ENCODE measurements at places on chromosomes 7 and 10.

DNA sequence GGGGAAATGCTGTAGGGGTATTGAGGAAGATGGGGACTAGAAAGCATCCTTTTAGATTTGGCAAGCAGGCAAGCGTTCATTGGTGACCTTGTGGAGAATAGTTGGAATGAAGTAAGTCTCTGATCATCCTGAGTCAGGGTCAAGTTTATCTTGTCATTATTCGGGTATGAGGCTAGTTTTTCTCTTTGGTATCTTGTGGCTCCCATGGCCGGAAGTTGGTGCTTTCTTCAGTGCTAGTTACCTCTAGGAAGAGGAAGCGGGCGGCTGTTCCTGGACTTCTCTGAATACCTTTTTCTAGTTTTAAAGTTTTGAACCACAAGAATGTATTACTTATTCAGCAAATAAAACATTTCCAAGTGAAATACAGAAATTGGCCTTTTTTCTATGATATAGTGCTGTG is 9.2 kb downstream of the CREM start:
- no peak for DNase-seq

DNA sequence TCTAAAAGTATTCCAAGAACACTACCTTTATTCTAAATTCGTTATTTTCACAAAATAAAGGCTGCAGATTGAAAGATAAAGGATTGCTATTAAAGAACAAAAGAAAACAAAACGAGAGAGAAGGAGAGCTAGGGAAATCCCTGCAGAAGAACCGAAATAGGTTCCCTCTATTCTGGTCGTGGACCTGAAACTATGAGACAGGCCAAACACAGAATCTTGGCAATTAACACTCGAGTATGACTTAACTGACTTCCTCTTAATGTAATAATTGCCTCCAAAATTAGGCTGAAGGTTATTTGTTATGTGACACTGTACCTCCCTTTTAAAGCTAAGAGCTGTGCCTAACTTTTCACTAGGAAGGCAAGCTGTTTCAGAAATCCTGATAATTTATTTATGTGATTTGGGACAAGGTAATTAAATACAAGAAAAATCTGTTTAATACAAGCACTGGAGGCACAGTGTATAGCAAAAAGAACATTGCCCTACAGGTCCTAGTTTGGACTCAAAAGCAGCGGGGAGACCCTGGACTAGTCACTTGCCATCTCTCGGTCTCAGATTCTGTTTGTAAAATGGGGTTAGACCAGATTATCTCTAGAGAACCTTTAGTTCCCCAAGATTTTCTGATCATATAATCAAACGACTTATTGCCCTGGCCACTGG is 11.6 kb downstream of the NAMPT start:
- DNase-seq, result no peak

GRCh38 chr7:33968591-33968990 is 63.3 kb downstream of the BMPER start:
- no peak for DNase-seq

- DNase-seq, result no peak
Observed at GRCh38 chr10:110833941-110834628, 37.6 kb upstream of the PDCD4 start.

DNA sequence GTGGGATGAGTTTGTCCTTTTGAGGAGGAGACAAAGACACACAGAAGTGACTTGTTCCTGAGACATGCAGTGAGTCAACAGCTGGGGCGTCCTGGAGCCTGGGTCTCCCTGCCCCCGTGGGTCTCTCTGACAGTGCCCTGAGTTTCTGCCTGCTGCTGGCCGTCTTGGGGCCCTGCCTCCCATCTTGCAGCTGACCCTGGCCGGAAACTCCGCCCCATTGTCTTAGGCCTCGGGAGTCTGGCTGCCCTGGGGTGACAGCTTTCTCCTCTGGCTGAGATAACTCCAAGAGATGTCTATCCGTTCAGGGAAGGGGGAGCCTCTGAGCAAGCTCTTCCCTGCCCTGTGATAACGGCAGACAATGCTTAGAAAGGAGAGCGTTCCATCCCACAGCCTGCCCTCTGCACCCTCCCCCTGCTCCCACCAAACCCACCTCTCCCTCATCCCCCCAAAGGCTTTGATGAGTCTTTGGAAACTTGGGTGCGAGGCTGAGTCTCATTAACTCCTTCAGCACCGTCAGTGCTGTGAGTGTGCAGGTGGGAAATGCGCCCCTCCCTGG is 69.5 kb upstream of the PODXL start:
- no peak for DNase-seq

DNA sequence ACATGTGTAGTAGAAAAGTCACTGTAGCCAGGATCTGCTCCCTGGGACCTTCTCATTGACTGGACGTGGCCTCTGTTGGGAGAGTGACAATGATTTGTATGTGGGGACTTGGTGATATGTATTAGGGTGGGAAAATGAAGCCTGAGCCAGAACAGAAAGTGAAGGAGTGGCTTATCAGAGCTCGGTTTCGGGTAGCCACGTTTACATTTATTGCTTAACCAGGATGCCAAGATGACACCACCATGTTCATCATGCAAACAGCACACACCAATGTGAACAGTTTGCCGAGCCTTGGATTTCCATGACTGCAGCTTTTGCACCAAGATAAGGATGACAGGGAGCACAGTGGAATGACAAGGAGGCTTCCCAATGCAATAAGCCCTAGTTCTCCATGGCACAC is 112.8 kb upstream of the STK17A start:
- no peak for DNase-seq

DNA sequence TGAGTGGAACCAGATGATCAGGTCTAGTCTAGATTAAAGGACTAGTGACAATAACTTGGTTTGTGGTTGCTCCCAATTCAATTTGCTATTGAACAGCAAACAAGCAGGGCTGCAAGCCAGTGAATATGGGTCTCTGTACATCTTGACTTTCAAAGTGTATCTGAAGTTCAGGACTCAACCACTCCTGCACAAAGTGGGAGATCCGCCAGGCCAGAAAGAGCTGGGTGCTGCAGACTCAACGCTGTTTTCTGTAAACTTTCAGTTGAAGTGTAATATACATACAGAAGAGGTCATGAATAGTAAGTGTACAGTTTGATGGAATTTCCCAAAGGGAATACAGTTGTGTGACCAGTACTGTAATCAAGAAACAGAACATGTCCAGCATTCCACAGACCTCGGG is 416.6 kb downstream of the RPS24 start:
- DNase-seq, result no peak

DNA sequence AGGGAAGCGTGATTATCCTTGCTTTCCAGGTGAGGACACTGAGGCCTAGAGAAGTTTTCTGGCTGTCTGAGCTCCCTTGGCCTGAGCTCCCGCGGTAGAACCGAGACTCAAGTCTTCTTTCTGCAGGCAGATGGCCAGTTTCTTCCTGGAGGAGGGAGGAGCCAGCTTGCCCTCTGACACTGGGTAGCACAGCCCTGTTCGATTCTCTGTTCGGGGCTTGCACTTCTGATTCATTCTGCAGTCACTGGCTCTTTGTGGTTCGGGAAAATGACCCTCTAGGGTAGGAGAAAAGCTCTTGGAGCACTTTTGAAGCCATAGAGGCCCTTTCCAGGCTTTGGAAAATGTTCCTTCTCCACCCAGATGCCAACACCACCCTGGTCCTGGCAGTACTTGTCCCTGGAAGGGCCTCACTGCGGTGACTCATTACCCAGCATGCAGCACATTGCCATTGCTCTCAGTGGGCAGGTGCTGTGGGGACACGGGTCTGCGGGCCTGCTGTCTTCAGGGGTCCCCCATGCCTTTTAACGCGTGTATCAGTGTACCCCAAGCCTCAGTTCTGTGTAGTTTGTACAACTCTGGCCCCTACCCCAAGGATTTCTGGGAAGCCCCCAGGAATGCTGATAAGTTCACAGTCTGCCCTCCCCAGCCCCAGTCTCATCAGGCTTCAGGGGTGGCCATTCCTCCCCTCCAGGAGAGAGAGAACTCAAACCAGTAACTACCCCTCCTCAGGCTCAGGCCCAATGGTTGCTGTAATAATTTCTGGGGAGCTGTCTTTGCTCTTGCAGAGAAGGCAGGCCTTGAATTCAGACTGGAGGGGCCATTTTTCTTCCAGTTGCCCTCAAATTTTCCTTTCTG is 11.9 kb downstream of the CHST3 start:
- no peak for DNase-seq

DNA sequence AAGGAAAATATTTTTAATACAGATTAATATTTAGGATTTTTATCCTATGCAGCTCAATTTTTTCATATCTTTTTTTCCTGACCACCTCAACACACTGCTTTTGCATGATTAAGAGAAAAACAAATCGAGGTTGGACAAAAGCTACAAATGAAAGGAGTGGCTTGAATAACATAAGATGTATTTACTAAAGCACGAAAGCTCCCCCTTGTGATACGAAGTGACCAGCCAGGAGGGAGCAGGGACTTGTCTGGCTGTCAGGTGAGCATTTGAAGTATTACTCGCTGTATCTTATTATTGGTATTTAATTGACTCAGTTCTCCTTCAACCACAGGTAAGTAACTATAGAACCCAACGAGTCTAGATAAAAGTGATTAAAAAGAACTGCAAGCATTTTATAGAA is 265.2 kb upstream of the PHF14 start:
- DNase-seq, result no peak

DNA sequence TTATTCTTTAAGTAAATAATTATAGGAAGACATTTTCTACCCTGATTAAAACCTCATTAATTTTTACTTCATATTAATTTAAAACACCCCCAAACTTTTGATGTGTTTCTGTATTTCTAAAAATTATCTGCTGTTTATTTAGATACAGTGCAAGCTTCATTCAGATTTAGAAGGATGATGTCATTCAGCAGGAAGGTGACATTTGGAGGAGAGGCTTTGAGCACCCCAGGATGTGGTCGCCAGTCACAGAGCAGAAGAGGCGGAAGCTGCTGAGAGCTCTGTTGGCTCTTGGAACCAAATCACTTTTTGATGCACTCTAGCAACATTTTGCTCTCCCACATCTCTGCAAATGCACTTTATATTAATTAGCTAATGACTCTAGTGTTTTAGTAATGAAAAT is 233.9 kb upstream of the CACNA2D1 start:
- peak; percentile 2 for DNase-seq

DNA sequence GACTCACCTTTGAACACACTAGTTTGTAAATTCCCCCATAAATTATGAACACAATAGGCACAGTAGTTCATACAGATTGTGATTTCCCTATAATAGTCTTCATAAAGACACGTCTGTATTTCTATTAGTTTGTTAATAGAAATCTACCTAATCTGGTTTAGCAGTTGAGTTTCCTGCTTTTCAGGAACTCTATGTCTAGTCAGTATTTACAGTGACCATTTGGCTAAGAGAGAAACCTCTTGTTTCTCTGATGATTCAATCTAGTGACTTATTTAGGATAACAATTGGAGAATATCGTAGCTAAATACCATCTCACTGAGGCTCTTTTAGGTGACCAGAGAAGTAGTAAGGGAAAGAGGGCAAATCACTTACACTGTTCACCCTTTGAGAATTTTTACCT is 5.9 kb upstream of the HERPUD2 start:
- no peak for DNase-seq

GRCh38 chr10:110252151-110252550 is 44.7 kb downstream of the MXI1 start:
- no peak for DNase-seq

DNA sequence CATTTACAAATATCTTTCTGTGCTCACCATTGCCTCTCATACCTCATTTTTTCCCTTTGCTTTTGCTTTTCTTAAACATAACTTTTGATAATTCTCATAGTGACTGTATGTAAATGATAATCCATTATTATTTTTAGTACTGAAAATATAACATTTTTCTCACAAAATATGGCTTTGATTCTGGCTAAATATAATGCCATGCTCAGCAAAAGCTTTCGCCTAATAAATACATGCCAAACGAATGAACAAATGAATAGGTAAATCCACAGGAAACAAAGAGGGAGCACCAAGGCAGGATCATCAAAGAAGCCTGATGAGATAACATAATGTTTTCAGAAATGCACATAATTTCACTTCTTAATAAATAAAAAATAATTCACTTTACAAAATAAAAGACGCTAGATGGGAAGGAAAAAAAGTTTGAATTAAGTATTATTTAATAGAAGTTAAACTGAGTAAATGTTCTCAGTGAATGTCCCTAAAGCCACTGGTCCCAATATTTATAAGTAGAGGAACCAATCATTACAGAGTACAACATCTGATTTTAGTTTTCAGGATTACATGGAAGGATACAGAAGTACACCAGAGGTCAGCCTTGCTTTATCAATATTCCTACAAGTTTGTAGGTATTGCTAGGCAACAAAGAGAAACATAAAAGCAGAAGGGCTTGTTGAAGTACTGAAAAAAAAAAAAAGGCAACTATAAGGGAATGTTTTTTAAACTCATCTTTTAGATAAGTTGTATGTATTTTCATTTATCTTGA is 52.3 kb downstream of the RNLS start:
- DNase-seq, result no peak

GRCh38 chr7:144869082-144869481 is 33.2 kb upstream of the TPK1 start:
- no peak for DNase-seq

- DNase-seq, result no peak
Observed at GRCh38 chr10:88828310-88828709, 23.3 kb downstream of the ANKRD22 start.

- no peak for DNase-seq
Observed at GRCh38 chr7:111517549-111517951, 44.7 kb downstream of the IMMP2L start.

DNA sequence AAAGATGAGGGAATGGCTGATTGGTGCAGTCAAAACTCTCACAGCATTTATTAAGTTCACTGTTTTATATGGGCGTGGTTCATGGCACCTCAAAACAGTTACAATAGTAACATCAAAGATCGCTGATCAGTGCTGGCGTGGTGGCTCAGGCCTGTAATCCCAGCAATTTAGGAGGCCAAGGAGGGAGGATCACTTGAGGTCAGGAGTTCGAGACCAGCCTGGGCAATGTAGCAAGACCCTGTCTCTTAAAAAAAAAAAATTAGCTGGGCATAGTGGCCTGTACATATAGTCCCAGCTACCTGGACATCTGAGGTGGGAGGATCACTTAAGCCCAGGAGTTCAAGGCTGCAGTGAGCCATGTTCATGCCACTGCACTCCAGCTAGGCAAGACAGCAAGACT is 48.5 kb downstream of the KLHDC10 start:
- DNase-seq, result no peak

DNA sequence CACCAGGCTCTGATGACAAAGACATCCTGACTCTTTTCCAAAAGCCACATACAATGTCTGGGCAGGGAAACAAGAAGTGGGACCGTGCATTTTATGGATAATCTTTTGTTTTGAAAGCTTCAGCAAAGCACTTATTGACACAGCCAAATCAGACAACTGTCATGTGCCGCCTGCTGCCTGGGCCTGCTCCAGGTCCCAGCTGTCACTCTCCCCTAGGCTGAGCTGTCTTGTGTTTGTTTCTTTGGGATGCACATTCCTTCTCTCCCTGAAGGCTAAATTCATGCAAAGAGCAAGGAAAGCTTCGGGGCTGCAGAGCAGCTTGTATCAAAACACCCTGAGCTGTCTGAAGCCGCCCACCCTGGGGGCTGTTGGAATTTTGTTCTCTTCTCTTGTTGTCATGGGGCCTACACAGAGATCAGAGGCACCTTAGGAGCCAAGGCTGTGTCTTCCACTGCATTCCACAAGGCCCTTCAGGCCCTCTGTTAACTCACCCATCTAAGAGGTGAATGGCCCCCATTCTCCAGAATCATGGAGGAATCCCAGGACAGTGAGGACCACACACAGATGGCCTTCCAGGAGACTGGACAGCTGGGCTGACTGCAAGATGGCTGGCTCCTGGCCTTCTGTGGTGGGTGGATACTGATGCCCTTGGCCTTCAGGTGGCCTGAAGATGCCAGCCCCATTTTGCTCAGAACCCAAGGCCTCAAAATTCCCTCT is 17.8 kb upstream of the SLC18A2 start:
- no peak for DNase-seq

GRCh38 chr10:58568428-58568935 is 55.8 kb downstream of the BICC1 start:
- DNase-seq, result no peak

Data from stimulated activated CD4-positive, alpha-beta T cell treated with anti-CD3 and anti-CD28 coated beads, Interleukin-1b, Interleukin-23, amount 100 ng/mL, for 24 hours (primary cell).